ENCODE measurements at places on chromosomes 13 and 19.

- DNase-seq: peak; percentile 21
Measured at GRCh38 chr19:33273881-33274662, 28.3 kb downstream of the CEBPA start.

DNA sequence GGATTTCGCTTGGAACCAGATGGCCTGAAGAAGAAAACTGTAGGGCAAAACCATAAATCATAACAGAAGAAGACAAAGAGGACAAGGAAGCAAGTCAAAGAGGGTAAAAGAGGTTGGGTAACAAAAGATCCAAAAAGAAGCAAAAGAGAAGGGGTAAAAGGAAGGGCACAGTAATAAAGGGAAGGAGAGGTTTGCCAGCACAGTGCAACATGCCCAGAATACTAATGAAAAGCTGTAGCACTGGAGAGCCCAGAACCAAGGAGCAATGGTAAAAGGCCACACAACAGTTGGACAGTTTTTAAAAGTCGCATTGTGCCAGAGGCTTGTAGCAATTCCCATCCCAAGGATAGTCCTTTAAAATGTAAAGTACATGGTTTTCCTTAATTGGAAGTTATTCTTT, 506.6 kb downstream of the PCDH9 start:
- no peak for DNase-seq

DNA sequence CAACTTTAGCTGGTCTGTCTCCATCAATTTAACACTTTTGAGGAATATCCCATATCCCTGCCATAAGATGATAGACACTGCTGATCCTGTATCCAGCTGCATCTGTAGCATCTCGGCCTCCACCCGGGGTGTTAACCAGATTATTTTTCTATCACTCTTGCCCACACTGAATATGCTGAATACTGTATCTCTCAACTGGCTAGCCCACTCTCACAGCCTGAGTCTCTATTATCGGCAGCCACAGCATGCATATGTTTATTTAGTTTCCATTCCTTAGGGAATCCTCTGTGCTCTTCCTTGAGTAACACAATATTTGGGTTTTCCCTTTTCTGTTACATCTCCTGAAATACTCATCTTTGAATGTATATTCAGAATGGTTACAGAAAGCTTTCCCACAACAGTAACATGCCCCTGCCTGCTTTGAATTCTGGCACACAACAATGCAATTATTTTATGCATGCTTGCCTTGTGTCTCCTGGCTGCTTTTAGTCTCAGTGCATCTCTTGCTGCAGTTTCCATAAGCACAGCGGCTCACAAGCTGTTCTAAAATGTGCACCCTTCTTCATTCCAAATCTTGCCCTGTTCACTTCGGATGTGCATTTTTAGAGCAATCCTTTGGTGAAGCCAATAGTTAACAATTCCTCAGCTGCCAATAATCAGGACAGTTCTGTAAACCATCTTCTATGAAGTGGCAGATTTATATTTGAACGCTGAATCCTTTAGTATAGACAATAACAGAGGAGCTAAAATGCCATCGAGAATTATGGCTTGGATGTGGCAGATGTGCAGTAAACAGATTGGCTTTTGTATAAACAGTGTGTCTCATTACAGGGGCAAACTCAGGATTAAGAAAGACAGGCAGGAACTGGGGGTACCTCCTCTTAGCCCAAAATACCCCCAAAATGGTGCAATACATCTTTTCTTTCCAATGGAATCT, 261.9 kb upstream of the SOX21 start:
- no peak for DNase-seq

- no peak for DNase-seq
Measured at GRCh38 chr19:2260341-2260805, 4.2 kb upstream of the JSRP1 start.

DNA sequence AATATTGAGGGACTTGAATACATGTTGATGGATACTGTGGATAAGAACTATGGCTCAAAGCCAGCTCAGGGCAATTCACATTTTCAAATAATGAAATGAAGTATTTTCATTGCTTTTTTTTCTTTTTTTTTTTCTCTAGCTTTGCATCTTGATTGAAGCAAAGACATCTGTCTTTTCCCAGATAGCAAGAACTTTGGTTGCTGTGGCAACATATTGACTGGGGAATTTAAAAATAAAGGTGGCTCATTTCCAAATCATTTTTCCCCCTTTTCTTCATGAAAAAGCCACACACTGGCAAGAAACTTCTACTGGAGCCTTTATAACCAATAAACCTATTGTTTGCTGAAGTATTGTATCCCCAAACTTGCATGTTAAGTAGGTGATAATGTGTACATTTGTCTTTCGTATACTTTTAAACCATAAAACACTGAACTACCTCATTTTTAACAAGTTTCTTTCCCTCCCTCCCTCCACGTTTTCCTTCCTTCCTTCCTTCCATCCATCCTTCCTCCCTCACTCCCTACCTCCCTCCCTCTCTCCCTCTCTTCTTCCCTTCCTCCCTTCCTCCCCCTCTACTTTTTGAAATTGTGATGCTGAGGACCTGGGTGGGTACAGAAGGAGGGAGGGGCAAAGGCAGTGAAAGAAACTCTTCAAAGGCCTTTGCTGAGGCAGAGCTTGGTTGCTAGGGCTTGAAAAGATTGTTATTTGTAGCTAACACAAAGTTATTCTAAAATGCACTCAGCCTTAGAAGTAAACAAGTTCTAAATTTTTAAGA, 343.5 kb upstream of the SPRY2 start:
- DNase-seq: no peak

- no peak for DNase-seq
Measured at GRCh38 chr19:28164214-28164613, 1048.7 kb downstream of the UQCRFS1 start.

DNA sequence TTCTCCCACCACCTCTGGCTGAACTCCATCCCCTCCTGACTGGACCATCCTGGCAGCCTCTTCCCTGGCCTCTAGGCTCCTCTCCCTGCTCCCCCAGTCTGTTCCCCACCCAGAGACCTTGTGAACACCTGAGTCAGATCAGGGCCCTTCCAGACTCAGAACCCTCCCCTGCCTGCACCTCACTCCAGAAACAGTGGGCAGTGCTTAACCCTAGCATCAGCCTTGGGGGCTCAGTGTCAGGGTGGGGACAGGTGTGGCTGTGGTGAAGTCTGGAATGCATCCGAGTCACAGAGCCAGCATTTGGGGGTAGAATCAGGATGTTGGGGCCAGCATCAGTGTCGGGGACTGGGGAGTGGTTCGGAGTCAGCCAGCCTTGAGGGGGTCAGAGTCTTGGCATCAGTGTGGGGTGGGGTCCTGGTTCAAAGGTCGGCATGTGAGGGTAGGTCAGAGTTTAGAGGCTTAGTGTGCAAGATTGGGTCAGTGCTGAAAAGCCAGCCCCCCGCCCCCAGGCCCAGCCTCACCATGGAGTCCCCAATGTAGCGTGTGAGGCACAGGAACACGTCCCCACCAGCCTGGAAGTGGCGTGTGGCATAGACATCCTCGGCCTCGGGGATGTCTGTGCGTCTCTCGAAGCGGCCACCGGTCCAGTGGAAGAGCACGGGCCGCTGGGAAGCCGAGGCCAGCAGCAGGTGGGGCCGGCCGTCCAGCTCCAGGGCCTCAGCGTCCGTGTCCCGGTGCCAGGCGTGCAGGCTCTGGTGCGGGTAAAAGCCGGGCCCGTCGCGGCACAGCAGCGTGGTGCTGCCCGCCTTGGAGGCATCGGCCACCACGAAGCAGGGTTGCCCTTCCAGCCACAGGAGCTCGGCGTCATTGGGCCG, 8.9 kb downstream of the LGI4 start:
- no peak for DNase-seq

DNA sequence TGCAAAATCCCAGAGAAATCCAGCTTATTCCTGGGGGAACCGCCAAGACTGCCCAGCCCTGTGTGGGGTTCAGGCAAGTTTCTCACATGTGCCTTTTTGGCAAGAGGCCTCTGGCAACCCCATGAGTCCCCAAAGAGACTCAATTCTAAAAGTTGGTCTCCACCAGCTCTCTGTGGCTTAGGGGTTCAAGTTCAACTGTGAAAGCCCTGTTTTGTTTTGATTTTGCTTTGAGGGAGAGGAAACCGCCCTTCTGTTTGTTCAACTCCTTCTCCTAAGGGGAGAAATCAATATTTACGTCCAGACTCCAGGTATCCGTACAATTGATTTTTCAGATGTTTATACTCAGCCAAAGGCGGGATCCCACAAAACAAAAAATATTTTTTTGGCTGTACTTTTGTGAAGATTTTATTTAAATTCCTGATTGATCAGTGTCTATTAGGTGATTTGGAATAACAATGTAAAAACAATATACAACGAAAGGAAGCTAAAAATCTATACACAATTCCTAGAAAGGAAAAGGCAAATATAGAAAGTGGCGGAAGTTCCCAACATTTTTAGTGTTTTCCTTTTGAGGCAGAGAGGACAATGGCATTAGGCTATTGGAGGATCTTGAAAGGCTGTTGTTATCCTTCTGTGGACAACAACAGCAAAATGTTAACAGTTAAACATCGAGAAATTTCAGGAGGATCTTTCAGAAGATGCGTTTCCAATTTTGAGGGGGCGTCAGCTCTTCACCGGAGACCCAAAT, 583 bp upstream of the LDLR start:
- no peak for DNase-seq

DNA sequence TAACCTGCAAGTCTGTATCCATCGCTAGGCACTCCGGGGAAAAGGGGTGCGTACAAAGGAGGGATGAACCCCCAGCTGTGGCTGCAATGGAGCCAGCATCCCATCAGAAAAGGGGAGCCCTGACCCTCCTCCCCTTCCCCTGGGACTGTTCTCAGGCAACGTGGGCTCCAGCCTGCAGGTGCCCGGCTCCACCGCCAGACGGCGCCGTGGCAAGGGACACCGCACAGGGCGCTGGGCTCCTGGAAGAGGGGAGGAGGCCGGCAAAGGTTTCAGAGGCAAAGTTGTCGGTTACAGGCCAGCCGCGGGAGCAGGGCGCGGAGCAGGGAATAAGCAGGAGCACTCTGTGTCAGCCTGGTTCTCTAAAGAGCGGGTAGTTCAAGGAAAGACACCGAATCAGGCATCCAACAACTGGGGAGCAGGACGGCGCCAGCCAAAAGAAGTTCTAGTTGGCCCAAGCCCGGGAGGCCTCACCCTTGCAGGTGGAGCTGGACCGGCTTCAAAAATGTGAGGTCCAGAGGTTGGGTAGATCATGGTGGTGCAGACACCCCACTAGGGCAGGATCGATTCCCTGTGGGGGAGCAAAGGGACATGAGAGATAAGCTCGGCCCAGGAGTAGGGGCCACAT, 53.0 kb upstream of the ATP12A start:
- DNase-seq: no peak

DNA sequence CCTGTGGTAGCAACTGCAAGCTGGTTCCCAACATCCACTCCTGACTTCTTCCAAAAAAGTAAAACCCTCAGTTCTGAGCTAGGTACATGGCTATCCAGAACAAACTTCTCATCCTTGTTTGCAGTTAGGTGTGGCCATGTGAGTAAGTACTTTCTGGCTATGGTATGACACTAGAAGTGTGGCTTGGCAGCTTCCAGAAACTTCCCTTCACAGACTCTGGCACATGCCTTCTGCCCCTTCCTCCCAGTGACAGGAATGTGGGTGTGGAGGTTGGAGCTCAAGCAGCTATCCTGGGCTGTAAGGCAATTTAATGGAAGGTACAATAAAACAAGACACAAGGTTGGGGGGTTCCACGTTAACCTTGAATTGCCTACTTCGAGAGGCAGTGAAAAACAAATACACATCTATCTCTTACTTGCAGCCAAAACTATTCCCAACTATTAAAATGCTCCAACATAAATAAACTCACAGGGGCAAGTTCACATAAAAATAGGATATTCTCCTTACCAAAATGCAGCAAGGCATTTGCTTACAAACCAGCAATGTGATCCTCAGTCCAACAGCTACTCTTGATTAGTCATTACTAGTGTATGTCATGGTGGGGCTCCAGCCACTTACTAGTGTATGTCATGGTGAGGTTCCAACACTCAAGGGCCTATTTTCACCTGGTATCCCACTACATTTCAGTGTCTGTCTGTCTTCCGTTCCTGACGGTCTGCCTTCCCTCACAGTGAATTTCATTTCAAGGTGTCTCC, 3.1 kb downstream of the SMG9 start:
- no peak for DNase-seq

GRCh38 chr13:113141601-113141970, 16.9 kb upstream of the PROZ start:
- DNase-seq: no peak

DNA sequence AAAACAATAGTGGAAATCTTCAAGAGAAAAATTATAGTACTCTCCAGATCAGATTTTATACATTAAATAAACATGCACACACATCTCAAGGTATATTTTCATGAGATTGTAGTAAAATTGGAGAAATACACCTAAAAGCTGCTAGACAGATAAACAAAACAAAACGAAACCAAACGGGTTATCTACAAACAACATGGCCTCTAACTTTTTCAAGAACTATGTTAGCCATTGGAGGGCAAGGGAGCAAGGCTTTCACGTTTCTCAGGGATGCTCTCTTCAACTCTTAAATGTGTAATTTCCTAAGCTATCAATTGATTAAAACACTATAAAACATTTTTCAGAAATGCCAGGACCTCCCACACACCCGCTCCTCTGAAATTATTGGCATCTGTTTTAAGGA, 1262.4 kb upstream of the PCDH20 start:
- no peak for DNase-seq

DNA sequence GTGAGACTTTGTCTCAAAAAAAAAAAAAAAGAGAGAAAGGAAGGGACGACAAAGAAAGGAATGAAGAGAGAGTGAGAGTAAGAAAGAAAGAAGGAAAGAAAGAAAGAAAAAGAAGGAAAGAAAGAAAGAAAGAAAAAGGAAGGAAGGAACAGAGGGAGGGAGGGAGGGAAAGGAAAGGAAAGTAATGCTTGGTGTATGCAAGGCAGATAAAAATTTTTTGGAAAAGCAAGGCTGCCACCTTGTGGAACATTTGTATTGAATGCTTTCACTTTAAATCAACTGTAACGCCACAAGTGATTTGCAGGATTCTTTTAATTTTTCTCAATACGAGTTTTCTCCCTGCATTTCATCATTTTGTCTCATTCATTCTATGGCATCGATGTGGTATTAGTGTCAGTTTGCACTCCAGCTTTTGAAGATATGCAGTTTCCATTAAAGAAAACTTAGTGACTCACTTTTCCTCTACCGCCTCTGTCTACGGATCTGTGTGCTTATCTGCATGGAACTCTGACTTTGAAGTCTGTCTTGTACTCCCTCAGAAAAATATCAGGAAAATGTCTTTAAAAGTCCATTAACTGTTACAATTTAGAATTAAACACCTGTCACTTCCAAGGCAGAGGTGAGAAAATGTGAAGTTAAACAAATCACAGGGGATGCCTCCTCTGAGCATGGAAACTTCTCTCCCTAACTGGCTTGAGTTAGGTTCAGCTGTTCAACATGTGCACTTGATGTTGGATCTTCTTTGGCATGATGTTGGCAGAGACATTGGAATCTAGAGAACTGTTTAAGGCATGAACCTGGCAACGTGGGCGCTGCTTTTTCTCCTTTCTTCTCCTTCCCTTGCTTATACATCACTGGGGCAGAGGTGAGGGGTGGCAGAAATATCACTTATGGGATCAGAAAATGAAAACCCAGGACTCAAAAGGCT, 20.0 kb upstream of the ZDHHC20 start:
- peak; percentile 19 for DNase-seq

All from stimulated activated CD4-positive, alpha-beta T cell treated with anti-CD3 and anti-CD28 coated beads, Interleukin-12 subunit alpha, Interleukin-12 subunit beta, amount 100 ng/mL, for 48 hours (primary cell).